ENCODE measurements at places on chromosomes 1 and 21.

GRCh38 chr1:229310833-229311232 lies 32.0 kb downstream of the CCSAP start:
- DNase-seq, result no peak

- no peak for DNase-seq
These were observed 115.5 kb downstream of the LHX9 start for GRCh38 chr1:198032668-198033067.

DNA sequence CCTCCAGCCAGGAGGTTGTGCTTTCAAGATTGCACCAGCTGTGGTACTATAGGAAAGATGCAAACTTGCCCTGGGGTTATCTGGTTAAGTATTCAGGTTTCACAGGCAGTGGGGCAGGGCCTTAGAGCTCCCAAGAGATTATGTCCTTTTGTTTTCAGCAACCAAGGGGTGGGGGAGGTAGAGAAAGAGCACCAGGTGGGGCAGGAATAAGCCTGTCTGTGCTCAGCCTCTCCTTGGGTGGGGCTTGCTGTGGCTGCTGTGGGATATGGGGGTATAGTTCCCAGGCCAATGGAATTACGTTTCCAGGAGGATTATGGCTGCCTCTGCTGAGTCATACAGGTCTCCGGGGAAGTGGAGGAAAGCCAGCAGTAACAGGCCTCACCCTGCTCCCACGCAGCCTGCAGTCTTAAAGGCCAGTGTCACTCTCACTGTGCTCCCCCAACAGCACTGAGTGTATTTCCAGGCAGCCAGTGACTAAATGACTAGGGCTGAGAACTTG lies 508.6 kb downstream of the RWDD3 start:
- DNase-seq, result no peak

- no peak for DNase-seq
These were observed 29.7 kb downstream of the JUN start for GRCh38 chr1:58754073-58754613.

DNA sequence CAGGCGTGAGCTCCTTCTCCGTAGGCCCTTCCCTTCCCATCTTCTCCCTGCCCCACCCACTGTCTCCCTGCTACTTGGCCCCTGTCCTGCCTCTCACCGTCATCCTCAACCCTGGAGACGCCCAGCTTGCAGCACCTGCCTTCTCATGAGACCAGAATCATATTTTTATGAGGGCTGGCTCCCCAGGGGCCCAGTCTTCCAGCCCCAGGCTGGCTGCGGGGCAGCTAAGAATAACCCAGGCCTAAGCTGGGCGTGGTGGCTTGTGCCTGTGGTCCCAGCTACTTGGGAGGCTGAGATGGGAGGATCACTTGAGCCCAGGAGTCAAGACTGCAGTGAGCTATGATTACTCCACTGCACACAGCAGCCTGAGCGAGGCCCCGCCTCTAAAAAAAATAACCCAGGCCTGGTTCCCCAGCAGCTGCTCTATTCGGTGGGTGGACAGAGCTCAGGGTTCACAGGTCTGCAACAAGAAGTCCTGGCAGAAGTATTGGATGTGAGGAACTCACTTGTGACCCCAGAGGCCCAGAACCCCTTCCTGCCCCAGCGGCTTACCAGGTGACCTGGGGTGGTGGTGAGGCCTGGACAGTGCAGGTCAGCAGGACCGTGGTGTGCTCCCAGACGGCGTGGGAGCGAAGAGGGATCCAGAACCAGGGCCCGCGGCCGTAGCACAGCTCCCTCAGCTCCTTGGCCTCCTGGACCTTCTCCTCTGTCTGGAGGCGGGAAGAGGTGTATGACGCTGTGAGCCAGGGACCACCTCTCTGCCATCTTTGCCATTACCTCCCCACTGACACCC lies 6.4 kb downstream of the MYOM3 start:
- no peak for DNase-seq

- no peak for DNase-seq
These were observed 41.5 kb downstream of the CCDC30 start for GRCh38 chr1:42504535-42505128.

- DNase-seq, result no peak
These were observed 305.0 kb upstream of the ST6GALNAC5 start for GRCh38 chr1:76562292-76562691.

DNA sequence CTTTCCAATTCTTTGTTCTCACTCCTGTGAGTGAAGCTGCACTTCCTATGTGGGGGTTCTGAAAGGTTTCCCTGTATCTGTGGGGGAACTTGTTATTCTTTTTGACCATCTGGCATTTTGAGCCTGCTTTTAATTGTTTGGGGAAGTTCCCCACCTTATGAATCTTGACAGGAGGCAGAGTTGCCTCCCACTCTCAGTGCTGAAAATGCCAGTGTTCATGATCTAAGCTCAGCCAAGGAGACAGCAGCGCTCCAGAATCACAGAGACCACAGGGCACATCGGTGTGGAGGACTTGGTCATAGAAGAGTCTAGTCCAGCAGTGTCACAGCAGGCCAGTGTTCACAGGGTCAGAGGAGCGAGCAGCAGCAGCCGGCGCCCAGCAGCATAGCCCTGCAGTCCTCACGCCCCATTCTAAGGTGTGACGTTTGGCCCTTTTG lies 63.8 kb upstream of the PRDX6 start:
- DNase-seq, result no peak

GRCh38 chr1:85315789-85316188 lies 39.4 kb upstream of the BCL10 start:
- no peak for DNase-seq

GRCh38 chr21:37455504-37455911 lies 88.9 kb downstream of the DYRK1A start:
- no peak for DNase-seq

DNA sequence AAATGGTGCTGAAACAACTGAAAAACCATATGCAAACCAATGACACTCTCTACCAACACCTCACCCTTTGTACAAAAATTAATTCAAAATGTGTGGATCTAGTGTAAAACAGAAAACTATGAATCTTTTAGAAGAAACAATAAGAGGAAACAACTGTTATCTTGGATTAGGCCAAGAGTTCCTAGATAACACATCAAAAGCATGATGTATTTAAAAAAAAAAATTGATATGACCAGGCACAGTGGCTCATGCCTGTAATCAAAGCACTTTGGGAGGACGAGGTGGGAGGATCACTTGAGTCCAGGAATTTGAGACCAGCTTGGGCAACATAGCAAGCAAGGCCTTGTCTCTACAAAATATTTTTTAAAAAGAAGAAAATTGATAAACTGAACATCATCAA lies 79.0 kb downstream of the EIF4G3 start:
- no peak for DNase-seq

DNA sequence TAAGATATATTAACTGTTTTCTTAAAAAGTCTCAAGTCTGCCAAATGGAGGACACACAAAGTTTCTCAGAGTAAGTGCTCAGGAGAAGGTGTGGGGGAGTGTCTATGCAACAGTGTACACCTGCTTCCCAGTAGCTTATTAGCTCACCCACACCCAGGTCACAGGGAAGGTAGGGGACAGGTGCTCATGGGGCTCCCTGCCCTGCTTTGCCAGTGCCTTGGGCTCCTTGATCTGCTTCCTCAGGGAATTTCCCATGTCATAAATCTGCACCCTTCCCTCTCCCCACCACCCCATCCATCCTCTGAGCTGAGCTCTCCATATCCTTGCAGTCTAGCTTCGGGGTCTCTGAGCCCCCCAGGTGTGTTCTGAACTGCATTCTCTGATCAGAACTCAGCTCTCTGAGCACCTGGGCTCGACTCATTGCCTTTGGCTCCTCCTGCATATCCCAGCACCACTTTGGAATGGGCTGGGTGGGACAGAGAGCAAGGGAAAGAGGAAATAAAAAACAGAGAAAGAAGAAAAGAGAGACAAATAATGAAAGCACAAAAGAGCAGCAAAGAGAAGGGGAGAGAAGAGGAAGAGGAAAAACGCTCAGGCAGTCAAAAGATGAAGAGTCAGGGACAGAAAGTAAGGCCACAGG lies 87.0 kb upstream of the ATP1B1 start:
- DNase-seq, result no peak

GRCh38 chr1:32954168-32954567 lies 10.4 kb downstream of the RNF19B start:
- no peak for DNase-seq

DNA sequence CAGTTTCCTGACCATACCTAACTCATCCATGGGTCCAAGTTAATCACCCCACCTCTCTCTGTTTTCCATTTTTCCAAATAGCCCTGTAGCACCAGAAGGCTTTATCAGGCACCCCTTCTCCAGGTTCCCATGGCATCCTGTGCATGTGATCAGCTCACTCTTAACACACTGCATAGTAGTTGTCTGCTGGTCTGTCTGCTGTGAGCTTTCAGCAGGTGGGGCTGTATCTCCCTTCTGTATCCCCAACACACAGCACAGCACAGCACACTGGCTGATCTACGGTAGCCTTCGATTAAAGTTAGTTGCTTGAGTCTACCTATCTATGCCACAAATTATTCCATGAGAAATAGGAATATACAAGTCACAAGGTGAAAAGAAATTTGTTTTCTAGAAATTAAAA lies 54.3 kb upstream of the C1orf198 start:
- no peak for DNase-seq

- DNase-seq, result no peak
These were observed 2.5 kb upstream of the SLC6A9 start for GRCh38 chr1:44033756-44034155.

DNA sequence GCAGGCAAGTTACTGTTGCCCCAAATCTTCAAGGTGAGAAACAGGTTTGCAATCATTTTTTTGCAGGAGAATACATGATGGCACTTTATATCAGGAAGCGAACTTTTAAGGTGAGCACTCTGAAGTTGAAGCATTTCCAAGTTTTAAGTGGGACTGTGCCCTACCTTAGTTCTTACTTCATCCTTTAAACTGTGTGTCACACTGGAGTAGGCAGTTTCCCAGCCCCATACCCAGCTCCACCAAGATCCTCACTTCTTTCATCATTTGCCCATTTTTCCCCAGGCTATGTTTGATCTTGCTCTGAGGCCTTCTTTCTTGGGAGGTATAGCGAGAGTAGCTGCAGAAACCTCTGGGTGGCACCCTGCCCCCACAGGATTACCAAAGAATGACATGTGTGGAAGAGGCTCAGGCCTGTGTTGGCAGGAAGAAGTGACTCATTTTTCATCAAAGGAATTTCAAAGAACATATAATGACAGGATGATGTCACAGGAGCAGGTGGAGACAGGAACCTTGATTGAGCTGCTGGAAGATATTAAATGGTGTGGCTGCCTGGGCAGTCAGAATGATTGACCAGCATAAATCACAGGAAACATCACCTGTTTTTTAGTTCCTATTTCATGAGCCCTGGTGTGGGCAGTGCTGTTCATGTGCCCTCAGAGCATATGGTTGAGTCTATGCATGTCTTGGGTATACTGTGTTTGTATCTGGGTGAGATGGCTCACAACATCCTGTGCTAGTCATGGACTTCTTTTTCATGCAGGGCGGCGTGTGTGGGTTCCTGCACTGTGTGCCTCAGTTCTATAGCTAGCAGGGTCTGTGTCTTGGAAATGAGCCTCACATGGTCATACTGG lies 20.8 kb upstream of the MACF1 start:
- no peak for DNase-seq
